NCI-H2227 treated with DMSO at 0.1 percent for 48 hours (cell line): ENCODE measurements at places on chromosomes 11 and 22.

- DNase-seq = peak; percentile 50
Observed at GRCh38 chr11:70521475-70522308, 123.4 kb downstream of the CTTN start.

DNA sequence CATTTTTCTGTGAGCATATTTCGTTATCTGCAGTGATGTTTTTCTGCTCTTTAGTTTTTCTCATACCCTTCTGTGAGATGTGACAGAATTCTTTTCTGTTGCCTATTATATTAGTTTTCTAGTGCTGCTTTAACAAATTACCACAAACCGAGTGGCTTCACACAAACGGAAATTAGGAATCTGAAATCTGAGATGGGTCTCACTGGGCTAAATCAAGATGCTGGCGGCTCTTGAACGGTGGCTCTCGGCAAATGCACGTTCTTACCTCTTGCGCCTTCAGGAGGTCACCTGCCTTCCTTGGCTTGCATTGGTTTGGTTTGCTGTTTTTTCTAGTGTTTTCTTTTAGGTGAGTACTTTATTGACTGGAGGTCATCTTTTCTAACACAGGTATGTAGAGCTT is 13.0 kb downstream of the ZBED4 start:
- DNase-seq = no peak

DNA sequence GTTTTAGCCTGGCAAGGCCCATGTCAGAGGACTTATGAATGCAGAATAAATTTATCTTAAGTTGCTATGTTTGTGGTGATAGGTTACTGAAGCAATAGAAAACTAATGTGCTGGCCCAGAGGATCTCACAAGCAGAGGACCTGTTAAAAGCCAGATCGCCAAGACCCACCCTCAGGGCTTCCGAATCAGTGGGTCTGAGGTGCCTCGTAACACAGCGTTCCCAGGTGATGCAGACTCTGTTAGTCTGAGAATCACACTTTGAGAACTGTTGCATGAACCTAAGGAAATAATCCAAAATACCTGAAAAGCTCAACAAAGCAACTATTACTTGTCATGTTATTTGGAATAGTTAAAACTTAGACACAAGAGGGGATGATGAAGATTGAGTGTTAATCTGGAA is 6.7 kb upstream of the SCARF2 start:
- no peak for DNase-seq

GRCh38 chr11:19789835-19790710 is 77.4 kb downstream of the NAV2 start:
- DNase-seq = no peak

GRCh38 chr11:88250566-88251242 is 75.5 kb upstream of the RAB38 start:
- DNase-seq = no peak

GRCh38 chr11:68066742-68067141 is 27.9 kb downstream of the TCIRG1 start:
- no peak for DNase-seq

GRCh38 chr22:24054356-24054755 is 43.3 kb downstream of the CABIN1 start:
- DNase-seq = no peak

- no peak for DNase-seq
Observed at GRCh38 chr22:22691055-22691454, 46.6 kb downstream of the GGTLC2 start.

DNA sequence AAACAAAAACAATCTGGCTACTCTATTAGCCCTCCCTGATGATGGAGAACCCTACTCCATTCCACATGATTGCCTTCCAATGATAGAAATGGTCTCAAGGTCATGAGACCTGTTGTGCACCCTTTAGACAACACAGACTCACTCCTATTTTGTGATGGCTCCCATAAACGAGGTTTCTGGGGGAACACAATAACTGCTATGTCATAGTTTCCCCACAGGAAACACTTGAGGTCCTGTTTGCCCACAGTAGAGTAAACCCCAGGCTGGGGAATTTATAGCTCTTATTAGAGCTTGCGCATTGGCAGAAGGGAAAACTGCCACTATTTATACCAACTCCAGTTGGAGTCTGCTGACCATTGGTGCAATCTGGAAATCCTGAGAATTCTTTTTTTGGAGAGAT is 28.7 kb downstream of the MIF start:
- no peak for DNase-seq

GRCh38 chr22:23478175-23478574 is 101.9 kb downstream of the IGLL1 start:
- DNase-seq = no peak

GRCh38 chr11:58658623-58659022 is 36.2 kb downstream of the CNTF start:
- DNase-seq = no peak

GRCh38 chr11:104090767-104091166 is 54.3 kb downstream of the DDI1 start:
- no peak for DNase-seq

- peak; percentile 49 for DNase-seq
Observed at GRCh38 chr11:39374963-39375698, 2084.3 kb downstream of the LRRC4C start.

DNA sequence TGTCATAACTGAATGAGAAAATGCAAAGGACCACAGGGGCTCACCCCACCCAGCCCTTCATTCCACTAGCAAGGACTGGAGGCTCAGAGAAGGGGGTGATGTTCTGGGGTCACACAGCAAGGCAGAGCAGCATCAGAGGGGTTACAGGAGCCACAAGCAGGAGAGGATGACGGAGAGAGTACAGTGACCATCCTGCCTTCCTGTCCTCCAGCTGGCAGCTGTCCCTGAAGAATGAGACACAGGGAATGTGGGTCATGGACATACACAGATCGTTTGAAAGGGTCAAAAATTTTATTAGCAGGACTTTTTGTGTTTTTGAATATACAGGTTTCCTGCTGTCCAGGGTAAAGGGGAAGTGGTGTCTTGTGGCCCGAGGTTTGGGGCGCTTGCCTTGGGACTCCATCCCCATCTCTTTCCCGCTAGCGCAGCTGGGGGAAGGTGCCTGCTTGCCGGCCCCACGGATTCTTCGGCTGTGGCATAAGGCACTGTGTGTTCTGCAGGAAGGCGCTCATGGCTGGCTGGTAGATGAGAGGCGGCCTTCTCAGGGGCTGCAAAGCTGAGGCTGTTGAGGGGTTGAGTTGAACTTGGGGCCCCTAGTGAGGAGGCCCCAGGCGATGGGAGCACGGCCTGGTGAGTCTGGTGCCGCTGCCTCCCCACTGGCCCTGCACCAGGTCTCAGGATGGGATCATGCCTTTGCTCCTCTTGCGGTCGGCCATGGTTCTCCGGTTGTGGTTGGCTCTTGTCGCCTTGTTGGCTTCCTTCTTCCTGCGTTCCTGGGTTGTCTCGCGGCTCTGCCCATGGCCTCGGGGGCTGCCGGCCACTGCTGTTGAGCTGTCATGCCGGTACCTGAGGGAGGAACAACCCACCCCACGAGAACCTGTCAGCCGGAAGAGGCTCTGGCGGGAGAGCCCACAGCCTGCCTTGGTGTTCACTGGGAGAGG is 21.4 kb downstream of the UQCR10 start:
- DNase-seq = no peak

- peak; percentile 31 for DNase-seq
Observed at GRCh38 chr11:93059117-93059957, 89.9 kb downstream of the MTNR1B start.

GRCh38 chr11:64716473-64717267 is 6.3 kb downstream of the NRXN2 start:
- no peak for DNase-seq

DNA sequence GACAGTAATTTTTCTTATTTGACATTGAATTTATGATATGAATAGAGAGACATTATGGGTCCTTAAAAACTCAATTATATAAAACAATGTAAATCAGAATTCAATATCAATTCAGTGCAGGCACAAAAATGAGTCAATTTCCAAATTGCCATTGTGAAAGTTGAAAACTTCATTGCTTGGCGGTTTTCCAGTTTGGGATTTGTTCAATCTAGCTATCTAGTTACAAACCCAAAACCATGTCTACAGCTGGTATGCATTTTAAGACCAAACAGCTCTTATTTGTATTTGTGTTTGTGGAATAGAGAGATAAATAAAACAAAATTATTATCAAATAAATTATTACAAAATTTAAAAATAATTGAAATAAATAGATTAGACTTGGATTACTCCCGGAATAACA is 1206.6 kb upstream of the RAG2 start:
- no peak for DNase-seq

- DNase-seq = peak; percentile 66
Observed at GRCh38 chr11:36385121-36385970, 89.3 kb downstream of the PRR5L start.

DNA sequence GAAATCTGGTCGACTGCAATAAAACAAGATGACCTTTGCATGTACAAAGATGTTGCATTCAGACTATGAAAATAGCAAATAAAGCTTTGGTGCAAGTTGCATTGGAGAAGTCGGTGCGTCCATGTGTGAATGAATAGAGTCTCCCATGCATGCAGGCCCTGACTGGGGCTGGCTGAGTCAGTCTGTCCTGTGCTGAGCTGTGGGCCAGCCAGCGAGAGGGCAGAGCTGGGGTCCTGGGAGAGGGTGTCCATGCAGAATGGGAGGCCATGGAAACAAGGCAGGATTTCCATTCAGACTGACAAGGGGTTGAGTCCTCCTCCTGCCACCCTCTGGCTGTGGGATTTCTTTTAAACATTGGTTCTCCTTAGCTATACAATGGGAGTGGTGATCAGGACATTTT is 2.3 kb upstream of the CRYBB3 start:
- no peak for DNase-seq

DNA sequence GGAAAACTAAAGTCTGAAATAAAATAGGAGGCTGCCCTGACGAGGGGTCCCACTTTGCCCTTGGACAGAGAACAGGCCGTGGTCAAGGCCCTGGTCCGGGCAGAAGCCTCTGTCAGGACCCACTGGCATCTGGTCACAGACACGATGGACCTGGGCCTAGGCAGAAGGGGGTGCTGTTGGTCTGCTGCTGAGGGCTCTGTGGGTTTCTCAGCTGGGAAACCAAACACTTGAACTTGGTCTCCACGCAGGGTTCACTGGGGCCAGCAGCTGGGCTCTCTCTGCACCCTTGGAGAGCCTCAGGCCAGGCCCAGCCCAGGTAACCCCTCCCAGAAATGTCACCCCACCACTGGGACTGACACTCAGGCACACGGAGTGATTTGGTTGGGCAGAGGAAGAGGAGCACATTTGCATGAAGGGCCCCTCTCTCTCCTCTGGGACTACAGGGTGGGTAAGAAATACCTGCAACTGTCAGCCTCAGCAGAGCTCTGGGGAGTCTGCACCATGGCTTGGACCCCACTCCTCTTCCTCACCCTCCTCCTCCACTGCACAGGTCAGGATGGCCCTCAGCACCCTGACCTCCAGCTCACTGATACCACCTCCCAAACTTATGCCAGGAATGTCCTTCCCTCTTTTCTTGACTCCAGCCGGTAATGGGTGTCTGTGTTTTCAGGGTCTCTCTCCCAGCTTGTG is 48.1 kb upstream of the TOP3B start:
- no peak for DNase-seq

GRCh38 chr11:120178561-120179056 is 32.2 kb upstream of the OAF start:
- DNase-seq = no peak

DNA sequence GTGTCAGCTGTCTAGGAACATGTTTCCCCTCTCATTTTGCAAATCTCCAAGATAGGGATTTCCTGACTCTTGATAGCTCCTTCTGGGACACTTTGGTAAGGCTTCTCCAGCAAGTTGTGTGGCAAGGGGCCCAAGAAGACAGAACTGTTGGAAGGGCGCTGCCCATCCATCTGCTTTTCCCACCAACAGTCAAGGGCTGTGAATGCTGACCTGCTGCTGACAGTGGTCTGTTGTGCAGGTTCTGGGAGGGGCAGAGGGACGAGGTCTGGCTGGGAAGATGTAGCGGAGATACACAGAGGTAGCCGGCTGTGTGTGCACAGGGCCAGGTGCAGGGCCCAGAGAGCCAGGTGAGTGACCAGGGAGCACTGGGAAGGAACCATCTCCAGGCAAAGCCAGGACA is 12.2 kb downstream of the BCR start:
- DNase-seq = no peak

DNA sequence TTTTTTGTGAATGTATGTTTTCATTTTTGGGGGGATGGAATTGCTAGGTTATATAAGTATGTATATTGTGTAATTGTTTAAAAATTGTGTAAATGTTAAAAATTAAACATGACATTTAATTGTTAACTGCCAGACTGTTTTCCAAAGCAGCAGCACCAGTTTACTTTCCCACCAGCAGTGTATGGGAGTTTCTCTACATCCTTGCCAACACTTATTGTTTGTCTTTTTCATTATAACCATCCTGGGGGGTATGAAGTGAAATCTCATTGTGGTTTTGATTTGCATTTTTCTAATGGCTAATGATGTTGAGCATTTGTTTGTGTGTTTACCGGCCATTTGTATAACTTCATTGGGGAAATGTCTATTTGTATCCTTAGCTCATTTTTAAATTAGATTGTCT is 31.7 kb upstream of the RRAS2 start:
- no peak for DNase-seq

- no peak for DNase-seq
Observed at GRCh38 chr11:69879729-69880005, 60.5 kb upstream of the FGF3 start.

GRCh38 chr11:35360055-35360530 is 59.3 kb downstream of the SLC1A2 start:
- no peak for DNase-seq

DNA sequence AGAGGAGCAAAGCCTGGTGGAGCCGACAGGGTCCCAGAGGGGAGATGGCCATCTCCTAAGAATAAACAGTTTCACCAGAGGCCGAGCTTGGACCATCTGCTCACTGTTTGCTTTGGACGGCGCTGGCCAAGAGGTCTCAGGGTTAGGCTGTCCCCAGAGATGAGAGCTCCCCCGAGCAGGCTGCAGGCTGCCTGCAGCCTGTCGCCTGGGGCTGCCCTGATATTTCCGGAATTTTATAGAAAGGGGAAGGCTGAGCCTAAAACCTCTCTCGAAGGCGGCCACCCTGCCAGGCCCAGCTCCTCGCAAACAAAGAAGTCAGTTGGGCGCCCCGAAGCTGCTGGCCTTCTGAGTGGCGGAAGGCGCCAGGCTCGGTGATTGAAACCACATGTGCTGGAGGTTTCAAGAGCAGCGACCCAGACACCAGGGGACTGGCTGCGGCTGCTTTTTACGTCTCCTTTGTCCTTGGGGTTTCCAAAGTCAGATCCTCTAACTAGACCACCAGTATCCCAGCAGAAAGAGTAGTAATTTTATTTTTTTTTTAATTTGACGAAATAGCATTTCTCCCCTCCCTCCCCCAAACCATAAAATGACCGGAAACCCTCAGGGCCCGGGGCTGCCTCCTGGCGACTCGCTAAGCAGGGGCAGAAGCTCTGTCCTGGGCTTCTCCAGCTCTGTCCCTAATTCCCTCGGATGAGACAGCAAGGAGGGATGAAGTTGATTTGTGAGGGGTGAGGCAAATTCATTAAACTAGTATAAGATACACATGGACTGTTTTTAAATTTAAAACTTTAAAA is 57.4 kb downstream of the CLMP start:
- DNase-seq = peak; percentile 59
